SJSA1 (cell line): ENCODE measurements at places on chromosomes 5 and 9.

GRCh38 chr5:161105525-161105924 is 253.5 kb upstream of the ATP10B start:
- DNase-seq: no peak

GRCh38 chr9:137236238-137236935 is 4.7 kb upstream of the TUBB4B start:
- DNase-seq: peak; percentile 71

DNA sequence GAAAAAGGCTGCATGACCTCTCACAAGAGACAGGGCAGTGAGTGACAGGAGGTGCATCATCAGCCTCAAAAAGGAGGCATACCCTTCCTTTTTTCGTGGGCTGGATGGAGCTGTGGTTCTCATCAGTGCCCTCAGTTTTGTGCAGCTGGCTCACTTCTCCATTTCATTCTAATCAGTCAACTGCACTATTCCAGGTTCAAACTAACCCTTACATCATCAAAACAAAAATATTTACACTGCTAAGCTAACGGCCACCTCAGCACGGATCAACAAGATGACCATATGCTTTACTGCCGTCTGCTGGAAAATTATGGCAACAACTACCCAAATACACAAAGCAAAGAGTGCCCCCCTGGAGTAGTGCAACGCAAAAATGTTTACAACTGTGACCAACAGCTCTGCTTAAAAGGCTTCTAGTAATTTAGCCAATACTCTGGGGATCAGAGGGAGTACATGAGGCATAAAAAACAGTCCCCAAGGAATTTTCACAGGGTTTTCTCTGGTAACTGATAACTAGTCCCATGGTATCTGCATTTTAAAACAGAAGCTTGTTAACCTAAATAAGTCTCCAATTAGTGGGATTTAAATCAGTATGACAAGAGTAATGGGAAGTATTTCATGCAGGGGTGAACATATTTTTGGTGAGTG is 10.8 kb downstream of the KCNV2 start:
- no peak for DNase-seq

GRCh38 chr9:128216781-128217553 is 13.8 kb downstream of the DNM1 start:
- DNase-seq: no peak

DNA sequence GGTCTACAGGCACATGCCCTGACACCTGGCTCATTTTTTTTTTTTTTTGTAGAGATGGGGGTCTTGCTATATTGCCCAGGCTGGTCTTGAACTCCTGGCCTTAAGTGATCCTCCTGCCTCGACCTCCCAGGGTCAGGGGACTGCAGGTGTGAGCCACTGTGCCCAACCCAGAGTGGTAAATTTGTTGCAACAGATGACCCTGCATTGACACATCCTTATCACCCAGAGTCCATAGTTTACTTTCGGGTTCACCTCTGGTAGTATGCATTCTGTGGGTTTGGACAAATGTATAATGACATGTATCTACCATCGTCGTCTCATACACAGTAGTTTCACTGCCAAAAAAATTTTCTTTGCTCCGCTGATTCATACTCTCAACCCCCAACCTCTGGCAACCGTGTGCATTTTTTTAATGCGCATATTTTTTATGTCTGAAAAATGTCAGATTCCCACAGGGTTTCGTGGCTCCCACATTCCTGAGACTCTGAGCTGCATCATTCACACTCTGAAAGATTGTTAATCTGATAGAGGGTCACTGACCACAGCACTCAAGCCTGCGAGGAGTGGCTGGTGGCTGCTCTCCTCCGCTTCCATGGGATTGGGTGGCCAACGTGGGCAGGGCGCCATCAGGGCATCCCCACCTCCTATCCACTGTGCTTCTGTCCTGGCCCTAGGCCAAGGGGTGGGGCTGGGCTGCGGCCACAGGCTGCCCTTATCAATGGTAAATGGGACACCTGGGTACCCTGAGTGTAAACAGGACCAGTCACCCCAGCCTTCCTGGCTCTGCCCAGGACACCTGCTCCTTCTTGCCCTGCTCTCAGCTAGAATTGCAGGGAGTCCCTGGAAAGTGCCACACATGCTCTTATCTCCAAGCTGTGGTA is 9.6 kb downstream of the NDST1 start:
- DNase-seq: peak; percentile 83

GRCh38 chr5:160787240-160787639 is 64.8 kb downstream of the ATP10B start:
- no peak for DNase-seq

GRCh38 chr5:156359476-156359875 is 32.5 kb downstream of the SGCD start:
- DNase-seq: no peak

GRCh38 chr9:93828331-93829097 is 126.6 kb downstream of the BARX1 start:
- no peak for DNase-seq

GRCh38 chr5:81189875-81190498 is 43.1 kb upstream of the CKMT2 start:
- DNase-seq: no peak

- DNase-seq: no peak
Measured at GRCh38 chr9:114371343-114371944, 16.3 kb downstream of the AKNA start.

DNA sequence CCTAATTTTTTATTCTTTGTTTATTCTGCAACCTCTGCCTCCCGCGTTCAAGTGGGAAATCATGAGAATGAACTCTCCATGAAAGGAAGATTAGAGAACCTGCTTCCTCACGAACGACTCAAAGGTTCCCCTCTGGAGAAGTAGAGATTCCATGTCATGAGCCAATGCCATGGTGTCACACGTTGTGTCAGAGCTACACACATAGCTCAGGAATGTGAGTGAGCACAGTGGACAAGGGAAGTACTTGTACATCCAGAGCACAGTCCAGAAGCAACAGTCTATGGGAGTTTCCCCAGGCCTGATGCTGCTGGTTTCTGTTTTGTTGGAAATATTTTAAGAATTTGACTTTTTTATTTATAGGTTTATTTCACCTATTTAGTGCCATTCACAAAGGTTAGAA is 26.8 kb upstream of the PPP2CA start:
- DNase-seq: peak; percentile 86

- DNase-seq: peak; percentile 79
Measured at GRCh38 chr5:127206320-127207113, 84.1 kb upstream of the MEGF10 start.

GRCh38 chr9:98401140-98402018 is 145.9 kb upstream of the TBC1D2 start:
- no peak for DNase-seq

DNA sequence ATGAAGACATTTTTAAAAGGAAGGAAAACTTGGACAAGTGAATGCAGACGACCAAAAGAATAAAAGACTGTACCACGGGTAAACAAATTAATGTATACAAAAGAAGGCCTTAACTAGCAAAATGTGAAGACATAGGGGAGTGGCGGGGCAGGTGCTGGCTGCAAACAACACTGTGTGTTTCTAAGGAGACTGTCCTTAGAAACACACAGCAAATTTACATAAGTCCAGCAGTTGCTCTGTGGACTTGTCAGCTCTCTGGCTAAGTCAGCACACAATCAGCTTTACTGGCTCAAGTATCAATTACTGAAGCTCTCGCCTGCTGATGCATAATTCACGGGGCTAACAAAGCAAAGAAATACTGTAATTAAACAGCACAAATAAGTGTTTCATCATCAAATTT is 24.8 kb downstream of the PTBP3 start:
- DNase-seq: no peak

DNA sequence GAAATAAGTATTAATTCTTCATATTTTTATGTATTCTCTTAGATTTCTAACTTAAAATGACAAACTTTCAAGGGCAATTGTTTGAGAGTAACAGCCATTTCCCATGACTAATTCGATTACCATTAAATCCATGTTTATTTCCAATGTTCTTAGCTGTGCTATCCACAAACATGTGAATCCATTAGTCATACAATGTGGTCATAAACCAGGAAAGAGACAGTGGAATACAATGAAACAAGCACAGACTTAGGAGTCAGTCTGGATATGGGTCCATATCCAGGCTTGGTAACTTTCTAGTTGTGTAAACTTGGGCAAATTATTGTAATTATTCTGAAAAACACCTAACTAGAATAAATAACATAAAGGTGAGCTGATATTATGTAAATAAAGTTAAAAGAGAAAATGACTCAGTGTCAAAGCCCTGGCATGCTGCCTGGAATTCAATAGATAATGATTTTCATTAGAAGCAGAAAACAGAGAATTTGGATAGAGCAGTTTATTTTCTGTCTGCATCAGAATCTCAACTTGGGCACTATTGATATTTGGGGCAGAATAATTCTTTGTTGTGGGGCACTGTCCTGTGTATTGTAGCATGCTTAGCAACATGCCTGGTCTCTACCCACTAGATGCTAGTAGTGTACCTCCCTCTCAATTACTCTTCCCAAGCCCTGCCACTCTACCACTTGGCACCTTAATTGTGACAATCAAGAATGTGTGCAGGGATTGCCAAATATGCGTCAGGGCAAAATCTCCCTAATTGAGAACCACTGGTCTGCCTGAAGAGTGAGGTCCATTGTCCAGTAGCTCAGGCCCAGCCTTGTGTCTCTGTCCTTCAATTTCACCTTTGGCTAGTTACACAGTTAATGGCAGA is 44.7 kb upstream of the SLC27A6 start:
- no peak for DNase-seq

DNA sequence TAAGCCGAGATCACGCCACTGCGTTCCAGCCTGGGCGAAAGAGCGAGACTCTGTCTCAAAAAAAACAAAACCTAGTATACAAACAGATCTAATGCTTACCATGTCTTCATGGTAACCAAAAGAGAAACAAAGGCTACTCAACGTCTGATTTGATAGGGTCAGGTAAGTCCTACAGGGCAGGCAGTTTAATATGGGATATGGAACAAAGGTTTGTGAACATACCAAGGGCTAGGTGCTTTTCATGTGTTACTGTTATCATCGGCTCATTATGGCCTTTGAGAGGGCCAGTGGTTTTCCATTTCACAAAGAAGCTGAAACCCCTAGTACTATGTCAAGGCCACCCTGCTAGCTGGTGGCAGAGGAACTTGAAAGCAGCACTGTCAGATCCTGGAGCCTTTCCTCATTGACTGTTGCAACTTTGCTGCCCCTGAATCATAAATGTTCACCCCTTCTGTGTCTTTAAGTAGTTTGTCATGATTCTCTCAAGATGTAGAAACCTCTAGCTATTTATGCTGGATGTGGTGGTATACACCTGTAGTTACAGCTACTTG is 5.1 kb downstream of the IQGAP2 start:
- DNase-seq: no peak

- no peak for DNase-seq
Measured at GRCh38 chr5:145218019-145218418, 617.1 kb downstream of the PRELID2 start.

- no peak for DNase-seq
Measured at GRCh38 chr5:116446356-116447005, 128.1 kb downstream of the SEMA6A start.

DNA sequence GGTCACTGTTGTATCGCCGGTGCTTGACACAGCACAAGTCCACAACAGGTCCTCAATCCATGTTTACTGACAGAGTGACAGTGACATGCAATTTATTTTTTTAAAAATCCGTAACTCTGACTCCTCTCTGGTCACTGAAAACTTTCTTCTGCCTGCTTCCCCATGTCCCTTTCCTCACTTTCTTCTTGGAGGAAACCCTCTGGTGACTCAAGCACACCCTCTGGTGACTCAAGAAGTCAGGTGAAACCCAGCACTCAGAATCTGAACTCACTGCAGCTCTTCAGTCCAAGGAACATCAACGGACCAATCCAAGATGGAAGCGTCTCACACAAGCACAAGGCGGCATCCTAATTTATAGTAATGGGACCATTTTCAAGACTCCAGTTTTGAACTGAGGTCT is 245.9 kb downstream of the FSTL4 start:
- DNase-seq: no peak

DNA sequence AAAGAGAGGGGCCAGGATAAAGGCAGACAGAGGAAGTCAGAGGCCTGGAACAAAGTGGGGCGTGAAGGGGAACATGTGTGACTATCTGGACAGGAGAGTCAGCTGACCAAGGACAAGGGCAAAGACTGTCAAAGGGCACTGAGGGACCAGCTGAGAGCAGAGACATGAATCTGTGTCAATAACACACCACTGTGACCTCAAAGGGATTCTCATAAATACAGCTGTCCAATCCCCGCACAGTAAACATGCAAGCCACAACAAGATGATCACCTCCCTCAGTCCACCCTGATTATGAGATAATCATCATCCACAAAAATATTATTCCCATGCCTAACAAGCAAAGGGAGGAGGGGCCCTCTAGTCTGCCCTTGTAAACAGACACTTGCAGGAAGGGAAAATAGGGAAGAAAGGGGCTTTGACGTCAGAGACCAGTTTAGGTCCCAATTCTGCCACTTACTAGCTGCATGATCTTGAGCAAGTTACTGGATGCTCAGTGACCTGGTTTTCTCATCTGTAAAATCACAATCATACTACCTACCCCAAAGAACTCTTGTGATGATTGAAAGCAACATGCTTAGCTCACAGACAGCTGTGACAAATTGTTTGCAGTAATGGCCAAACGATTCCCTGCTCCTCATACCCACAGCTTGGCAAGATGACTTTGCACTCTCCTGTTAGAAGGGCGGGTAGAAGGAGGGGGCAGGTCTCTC is 41.8 kb downstream of the RAPGEF1 start:
- DNase-seq: no peak

DNA sequence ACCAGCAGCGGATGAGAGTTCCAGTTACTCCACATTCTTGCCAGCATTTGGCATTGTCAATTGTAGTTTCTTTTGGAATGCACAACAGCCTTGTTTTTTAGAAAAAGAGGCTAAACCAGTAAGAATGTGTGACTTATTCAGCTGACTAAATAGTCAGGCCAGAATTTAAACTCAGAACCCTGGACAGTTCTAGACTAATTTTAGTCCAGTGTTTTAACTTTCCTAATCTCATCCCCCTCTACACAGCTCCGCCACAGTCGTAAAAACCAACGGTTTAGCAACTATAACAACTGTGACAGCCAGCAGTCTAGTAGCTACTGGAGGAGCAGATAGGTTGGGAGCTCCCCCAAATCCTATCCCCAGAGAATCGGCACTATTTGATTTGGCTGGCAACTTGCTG is 103.7 kb downstream of the FOXD1 start:
- DNase-seq: no peak

DNA sequence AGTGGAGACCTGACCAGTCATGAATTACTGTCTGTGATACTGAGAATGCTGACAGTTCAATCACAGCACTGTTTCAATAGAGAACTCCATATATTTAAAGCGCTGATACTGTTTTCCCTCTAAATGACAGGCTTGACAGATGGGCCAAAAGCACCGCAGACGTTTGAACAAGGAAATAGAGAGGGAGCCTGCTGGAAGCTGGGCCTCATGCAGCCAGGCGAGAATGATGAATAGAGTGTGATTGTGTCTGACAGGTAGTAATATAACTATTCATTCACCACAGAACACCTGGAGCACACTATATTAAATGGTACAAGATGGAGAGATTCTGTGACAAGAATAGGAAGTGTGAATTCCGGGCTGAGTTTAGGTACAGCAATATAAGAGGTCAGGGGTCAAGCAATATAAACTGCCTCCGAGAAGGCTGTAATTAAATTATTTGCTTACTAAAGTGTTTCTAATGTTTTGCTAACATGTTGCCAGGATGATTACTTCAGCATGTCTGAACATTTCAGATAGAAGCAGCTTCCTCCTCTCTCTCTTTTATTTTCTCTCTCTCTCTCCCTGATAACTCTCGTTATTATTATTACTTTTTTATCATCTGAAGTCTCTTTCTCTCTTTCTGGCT is 297.7 kb downstream of the CSNK1G3 start:
- DNase-seq: no peak
